ENCODE measurements at places on chromosomes 1 and 21.

DNA sequence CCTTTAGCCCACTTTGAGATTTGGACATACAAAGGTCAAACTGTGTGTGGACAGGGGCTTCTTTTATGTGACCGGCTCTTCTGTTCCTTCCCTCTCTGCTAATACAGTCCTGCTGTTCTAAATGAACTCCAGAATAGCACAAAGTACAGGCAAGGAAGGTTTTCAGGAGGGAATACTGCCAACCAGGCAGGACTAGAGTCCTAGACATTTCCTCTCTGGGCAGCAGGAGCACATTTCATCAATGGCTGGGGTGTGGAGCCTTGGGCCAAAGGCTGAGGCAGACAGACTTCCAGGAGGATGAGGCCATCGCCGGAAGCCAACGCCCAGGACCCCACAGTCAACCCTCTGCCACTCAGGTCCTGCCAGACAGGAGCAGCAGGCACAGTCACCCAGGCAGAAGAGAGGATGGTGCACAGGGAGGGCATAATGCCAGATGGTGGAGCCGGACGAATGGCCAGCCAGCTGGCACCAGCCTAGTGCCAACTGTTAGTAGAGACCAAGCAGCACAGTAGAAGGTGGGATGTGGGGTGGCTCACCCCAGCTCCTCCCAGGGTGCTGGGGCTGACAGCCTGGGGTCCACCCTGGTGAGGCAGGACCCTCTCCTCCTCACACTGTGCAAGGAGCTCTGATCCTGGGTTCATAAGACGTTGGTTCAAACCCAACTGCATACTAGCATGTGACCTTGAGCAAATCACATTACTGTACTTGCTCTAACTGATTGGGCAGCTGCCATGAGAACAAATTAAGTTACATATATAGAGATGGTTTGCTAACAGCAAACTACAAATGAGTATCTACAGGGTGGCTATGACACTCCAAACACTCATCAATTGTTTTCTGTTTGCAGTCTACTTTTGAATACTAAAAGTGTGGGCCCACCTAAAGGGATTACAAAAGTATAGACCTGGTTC lies 410.7 kb downstream of the SIPA1L2 start:
- no peak for DNase-seq

DNA sequence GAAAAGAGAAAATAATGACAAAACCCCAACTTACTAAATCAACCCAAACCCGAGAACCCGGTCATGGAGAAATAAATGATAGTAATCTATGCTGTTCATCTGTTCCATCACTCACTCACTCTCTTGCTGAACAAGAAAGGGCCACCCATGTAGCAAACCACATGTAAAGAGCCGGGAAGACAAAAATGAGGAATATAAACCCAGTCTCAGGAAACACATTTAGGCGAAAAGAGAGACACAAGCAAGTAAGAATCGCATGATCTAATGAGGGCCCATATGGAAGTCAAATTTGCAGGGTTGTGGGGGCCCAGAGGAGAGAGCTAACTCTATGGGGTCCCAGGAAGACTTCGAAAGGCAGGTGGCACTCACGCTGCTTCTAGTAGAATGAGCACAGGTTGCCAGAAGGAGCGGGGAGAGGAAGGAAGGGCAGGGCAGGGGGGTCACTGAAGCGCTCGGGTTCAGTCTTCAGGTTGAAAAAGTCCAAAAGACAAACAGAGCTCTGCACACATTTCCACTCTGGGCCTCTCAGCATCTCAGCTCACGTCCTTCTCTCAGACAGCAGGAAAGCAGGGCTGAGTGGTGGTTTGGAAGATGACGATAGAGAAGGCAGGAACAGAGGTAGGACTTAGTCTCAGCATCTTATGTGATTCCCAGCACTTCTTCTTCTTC lies 142.9 kb upstream of the KRTAP19-8 start:
- no peak for DNase-seq

DNA sequence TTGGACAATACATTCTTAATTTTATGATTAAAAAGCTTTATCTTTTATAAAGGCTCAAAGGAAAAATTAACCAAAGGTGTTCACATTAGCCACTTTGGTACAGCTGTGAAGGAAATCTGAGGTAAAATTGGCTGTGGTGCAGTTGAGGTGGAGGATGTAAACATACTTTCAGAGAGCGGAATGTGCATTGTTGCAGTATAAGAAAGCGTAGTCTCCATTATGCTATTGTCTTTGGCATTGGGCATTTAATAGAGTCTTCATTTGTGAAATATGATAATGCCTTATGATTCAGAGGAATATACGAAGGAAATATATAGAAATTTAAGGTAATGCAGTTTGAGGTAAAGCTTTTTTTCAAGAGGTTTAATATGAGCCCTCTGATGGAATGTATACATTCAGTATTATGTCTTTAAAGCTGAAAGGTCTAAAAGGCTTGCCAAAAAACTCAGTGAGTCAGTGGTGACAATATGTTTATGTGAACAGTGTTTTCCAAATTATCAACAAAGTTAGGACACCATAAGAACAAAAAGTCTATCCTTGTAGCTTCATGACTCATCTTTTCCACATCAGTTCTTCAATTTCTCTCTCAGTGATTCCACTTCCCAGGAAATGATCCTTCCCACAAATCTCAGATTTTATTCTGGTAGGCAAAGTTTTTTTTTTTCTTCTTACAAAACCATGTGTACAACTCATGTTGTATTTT lies 26.9 kb upstream of the DDR2 start:
- DNase-seq: no peak

GRCh38 chr21:31136891-31137290 lies 98.6 kb upstream of the KRTAP19-8 start:
- DNase-seq: no peak

GRCh38 chr1:20684050-20684620 lies 23.0 kb upstream of the DDOST start:
- no peak for DNase-seq

DNA sequence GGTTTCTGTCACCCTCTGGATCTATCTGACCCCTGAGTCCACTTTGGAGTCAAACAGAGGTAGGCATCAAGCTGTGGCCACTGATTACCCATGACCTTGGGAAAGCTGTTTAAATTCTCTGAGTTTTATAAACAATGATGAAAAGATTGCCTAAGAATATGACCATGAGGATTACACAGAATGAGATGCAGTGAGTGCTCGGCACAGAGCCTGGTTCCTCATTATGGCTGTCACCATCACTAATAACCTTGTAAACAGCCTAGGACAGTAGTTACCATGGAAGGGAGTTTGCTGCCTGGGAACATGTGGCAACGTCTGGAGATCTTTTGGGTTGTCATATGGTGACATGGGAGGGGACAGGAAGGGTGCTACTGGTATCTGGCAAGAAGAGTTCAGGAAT lies 248.3 kb upstream of the KAZN start:
- no peak for DNase-seq

DNA sequence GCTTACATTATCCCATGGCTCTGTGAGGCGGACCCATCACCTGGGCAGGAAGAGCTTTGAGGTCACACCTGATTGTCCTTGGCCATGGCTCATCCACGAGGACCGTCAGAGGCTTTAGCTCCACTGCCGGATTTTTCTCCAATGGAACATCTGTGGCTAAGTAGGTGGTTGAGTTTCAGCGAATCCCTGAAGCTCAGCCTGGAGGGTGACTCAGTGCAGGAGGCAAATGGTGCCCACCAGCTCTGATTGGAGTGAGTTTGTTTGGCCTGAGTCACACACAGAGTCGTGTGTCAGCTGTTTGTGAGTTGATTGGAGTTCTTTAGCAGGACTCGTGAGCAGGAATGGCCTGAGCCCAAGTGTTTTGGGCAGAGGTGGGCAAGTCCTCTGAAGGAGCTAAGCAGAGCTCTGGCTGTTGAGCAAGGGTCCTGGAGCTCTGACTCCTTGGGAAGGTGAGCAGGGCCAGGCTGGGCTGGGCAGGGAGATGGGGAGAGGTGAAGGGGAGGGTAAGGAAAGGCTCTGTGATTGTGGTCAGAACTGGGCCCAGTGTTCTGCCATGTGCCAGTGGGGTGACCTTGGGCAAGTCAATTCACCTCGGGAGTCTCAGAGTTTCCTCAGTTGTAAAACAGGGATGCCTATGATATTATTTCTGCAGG lies 2.0 kb downstream of the SLC6A17 start:
- no peak for DNase-seq

DNA sequence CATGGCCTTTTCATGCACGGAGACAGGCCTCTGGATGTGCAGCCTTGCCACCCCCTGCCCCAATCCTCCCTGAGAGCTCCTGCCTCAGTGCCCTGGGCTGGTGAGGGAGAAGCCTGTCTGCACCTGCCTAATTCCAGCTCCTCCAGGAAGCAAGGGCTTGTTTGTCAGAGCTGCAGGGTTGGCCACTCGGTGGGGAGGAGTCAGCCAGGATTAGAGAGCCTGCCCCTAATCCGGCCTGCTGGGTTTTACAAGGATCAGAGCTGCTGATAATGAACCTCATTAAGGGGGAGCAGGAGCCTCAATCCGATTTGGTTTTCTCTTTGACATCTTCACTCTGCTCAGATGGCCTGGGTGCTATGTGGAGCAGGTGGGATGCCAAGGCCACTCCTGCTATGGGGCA lies 31.9 kb upstream of the LHX4 start:
- DNase-seq: peak; percentile 79

All from iPS-NIHi11 (cell line).